Activated CD8-positive, alpha-beta memory T cell treated with anti-CD3 and anti-CD28 coated beads, Interleukin-2, amount 50 U/mL, for 4 hours (primary cell): ENCODE measurements at places on chromosomes 2 and 18.

DNA sequence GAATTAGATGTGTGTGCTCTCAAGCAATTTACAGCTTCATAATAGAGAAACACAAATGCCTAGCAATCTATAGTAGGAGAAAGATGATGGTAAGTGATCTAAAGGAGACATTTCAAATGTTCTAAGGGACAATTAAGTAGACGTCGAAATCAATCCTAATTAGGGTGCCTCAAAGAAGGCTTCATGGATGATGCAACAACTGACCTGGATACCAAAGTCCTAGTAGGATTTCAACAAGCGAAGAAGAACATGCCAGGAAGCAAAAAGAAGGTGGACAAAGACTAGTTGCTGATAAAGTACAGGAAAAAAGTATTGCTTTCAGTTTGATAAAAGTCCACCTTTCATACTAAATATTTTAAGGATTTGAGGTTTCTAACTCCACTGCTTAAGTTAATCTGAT lies 12.5 kb downstream of the FIGN start:
- DNase-seq = no peak

DNA sequence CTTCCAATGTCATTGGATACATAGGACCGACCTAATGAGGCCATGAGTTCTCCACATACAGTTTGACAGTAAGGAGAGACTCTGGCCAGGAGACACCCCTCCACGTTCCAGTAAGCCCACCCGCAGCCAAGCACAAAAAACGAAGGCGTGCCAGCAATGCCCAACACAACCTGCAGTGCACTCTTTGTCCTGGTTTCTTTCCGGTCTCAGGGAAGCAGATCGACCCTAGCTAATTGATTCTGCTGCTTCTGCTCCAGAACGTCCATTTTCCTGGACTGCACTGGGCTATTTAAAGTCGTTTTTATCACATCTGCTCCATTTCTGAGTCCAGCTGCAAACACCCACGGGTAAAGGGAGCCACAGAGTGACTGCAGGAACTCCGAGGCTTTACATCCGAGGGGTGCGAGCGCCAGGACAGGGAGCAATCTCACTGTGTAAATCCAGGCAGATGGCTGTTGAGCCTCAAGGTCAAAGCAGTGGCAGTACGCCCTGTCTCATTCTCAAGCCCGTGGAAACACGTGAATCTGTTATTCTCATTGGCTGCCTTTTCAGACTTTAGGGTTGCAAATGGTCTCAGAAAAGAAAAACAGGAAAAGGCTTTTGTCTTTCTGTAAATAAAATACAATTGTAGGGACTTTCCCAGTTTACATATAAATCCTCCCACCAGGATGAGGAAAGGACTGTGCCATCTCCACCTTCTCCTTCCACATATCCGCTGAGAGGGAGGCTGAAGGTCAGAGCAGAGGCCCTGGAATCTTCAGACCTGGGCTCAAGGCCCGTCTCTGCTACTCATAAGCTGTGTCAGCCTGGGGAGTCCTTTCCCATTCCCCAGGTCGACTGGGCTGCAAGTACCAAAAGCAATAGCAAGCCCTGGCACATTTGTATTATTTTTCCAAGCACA lies 40.7 kb downstream of the TMEM163 start:
- no peak for DNase-seq

DNA sequence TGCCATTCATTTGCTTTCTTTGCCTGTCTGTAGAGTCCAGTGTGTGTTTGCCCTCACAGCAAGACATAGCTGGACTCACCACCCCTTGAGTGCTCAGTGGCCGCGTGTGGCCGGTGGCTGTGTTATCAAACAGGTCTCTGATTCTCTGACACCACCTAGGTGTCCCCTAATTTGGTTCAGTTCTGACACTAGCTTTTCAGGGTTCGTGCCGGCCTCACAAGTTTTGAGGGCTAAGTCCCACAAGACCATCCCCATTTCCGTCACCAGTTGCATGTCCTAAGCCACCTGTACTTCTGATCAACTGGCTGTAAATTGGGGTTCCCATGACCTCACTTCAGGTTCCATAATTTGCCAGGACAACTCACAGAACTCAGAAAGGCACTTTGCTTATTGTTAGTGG lies 23.5 kb downstream of the NCK2 start:
- DNase-seq = no peak

DNA sequence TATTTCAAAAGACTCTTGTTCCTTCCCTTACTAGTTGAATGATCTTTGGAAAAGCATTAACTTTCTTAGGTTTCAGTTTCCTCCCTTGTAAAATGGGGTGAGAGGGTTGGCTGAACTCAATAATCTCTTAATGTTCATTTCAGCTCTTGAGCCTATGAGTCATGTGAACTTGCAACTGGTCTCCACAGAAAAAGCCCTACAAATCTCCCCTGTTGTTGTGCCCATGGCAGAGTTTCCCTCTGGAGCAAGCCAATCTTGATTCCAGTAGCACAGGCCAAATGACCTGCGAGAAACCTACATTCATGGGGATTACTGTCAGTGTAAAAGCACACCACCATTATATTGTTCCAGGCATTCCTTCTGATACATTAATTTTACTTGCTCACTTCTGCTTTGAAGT lies 388.9 kb downstream of the ALK start:
- no peak for DNase-seq

DNA sequence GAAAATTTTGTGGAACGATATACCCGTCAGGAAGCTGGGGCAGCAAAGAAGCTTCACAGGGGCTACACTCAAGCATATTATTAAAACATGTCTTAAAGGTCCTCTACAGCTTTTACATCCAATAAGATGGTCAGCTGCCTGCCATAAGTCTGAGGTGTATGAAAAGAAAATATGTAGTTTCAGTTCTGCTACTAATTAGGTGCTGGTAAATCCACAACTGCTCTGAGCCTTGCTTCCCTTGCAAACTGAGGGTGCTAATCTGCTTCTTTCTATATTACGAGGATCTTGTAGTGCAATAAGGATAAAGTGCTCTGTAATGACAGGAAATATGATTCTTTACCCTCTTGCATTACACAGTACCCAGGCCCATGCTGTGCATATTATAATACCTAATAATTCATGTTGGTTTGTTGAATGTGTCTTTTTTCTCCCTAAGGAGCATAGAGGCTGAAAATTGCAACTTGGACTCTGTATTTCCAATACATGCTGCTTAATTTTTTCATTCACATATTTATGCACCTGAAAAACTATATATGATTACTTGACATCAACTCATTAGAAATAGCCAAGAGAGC lies 14.5 kb upstream of the SLC8A1 start:
- no peak for DNase-seq

DNA sequence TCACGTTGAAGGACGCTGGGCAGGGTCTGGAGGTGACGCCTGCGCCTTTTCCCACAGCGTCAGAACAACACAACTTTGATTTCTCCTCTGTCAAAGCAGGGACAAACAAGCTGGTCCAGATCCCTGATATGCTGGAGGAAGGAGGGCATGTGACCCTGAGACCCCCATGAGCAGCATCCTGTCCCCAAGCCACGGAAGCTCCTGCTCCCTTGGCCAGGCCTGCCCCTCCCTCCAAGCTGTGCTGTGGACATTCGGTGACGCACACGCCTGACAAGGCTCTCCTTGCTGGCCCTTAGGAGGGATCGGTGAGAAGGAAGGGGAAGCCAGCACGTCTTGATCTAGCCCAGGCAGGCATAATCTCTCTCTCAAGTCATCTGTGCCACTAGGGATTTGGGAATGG lies 11.3 kb downstream of the MLPH start:
- no peak for DNase-seq

GRCh38 chr2:176851200-176851888 lies 361.2 kb upstream of the HNRNPA3 start:
- DNase-seq = no peak

GRCh38 chr2:162118166-162119031 lies 33.6 kb downstream of the GCG start:
- no peak for DNase-seq
